ENCODE measurements at places on chromosomes 16 and 17. TPM values are rescaled to one million over a fixed set of nuclear protein-coding genes. Genes with fewer than 3 reads are reported as not detected.
A peak's percentile ranks its signal among the peaks of the same experiment; 100 is the strongest.

The SLC16A5 gene
- 11.0 TPM for total RNA-seq

The AARSD1 gene
- total RNA-seq = 43.2 TPM

The MSLN gene
- total RNA-seq = not detected

The APOBR gene
- 23.9 TPM for total RNA-seq

The CASKIN1 gene
- 1.1 TPM for total RNA-seq

The MEFV gene
- total RNA-seq = 0.23 TPM

GRCh38 chr17:68734187-68734900, 133.2 kb upstream of the FAM20A start:
- no peak for DNase-seq

- peak; percentile 51 for DNase-seq
Observed at GRCh38 chr16:16861546-16861945, 482.6 kb downstream of the NPIPA7 start.

DNA sequence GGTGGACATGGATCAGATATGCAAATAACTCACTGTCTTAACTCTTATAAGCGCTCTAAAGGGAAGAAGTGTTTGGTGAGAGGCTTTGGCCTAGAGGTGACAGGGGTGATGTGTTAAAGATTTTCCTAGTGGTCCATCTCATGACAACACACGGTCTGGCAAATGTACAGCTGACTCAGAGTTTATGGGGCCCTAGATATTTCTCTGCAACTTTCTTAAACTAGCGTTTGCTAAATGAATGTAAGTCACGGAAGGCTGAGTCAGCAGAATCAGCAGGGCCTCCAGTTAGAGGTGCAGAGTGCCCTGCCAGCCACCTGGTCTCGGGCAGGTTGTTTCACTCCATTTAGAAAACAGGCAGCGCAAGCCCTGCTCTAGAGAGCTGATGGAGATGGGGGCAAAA, 40.1 kb downstream of the CLEC16A start:
- DNase-seq = no peak

DNA sequence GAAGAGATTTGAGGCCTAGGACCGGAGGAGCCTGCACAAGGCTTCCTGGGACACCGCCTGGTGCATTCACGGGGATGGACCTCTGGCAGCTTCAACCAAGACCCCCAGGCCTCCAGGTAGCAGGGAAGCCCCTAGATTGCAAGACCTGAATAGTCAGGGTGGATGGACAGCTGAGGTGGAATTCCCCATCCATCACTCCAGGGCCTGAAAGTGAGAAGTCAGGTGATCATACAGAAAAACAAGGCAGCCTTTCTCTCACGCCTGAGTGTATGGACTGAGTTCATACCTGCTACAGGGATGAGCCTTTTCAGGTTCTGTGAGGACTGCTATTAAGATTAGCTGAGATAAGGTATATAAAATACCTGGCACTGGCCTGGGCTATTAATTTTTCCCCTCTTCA, 74.2 kb downstream of the PLXDC1 start:
- no peak for DNase-seq

DNA sequence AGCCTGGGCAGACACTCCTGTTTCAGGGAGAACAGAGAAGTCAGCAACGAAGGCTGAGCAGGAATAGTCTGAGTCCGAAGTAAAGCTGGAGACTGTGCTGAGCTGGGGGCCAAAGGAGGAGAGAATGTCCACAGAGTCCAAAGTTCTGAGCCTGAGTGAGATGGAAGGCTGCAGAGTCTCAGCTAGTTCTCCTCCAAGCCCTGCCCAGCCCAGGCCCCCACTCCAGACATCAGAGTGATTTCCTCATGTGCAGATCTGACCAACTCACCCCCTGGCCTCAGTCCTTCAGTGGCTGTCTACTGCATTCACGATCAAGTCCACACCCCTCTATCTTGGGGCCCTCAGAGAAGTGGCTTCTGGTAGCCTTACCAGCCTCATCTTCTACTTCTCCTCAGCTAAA, 21.6 kb downstream of the SLC13A5 start:
- DNase-seq = no peak

- DNase-seq = no peak
Observed at GRCh38 chr17:8015236-8015956, 13.0 kb downstream of the GUCY2D start.

- DNase-seq = peak; percentile 69
Observed at GRCh38 chr16:85055493-85056210, 28.1 kb downstream of the KIAA0513 start.

DNA sequence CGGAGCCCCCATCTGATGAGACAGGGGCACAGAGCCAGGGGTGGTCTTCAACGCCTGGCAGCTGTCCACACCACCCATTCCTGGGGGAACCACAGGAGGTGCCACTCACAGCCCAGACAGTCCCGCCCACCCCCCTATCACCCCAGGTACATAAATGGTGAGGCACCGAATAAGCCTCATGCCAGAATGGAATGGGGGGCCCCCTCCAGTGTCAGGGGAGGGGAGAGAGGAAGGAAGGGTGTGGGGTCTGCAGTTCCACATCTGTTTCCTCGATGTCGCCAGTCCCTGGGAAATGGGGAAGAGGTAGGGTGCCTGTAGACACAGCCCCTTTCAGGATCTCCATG, 1.7 kb downstream of the TMC6 start:
- DNase-seq = no peak

DNA sequence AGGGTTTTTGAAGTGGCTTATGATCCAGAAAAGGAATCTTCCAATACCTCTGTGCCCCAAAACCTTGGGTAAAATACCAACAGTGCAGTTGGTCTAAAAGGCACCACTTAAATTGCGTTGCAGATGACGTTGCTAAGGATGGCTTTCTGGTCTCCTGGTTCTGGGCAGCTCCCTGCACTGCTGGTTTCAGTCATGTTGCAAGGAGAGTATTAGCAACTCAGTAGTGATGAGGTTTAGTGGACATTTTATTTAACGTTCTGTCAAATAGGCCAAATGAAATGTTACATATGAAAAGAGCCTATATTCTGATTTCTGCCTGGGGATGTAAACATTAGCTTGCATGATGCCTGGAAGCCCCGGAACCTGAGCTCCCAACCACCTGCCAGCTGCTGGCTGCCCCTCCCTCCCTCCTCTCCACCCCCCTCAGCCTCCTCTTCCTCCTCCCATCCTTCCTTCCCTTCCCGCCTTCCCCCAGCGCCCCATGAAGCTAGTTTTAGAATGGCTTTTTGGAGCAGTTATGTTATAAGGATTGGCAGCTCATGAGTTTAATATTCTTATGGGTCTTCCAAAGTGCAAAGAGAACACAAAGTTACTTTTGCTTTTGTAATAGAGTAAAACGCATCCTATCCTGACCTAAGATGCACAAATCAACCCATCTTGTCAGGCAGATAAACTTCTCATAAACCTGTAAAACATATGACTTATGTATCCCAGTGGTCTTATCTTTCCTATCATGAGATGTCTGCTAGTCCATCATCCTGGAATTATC, 20.7 kb downstream of the CD7 start:
- DNase-seq = no peak

DNA sequence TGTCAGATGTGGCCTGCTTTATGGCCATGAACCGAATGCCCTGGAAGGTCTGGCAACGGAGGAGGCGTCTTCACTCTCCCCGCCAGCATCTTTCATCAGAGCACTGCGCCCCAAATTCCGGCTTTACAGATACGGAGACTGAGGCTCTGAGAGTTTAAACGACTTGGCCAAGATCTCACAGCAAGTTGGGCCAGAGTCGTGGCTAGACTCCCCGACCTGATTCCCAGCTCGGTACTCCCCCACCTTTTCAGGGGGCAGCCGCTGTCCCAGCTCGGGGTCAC, 1.7 kb downstream of the NGFR start:
- no peak for DNase-seq

DNA sequence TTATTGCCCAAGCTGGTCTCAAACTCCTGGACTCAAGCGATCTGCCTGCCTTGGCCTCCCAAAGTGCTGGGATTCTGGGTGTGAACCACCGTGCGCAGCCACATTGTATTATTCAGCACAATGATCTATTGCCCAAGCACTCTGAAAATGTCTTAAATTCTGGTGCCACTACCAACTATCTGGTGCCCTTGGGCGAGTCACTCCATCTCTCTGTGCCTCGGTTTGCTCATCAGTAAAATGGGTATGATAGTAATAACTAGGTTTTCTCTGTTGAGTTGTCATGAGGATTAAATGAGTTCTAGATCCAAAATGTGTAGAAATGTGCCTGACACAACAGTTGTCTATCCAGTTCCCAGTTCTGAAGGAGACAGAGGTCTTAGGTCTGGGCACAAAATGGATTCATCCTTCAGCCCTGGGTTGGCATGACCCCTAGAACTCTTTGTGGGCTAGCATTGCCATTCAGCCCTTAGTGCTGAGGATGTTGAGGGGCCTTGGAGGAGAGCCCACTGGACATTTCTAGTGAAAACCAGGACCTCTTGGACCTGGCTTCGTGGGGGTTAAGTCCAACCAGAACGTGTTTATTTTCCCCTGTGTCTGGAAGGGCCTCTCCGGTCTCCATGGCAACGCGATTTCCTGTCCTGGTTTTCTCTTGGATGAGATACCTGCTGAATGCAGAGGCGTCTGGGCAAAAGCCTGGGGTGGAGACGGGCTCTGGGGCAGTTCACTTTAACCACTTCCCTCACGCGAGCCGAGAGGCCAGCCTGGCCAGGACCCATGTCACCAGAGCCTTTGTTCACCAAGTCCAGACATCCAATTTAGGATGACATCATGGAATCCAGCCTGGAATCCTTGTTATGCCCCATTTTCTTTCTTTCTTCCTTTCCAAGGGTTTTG, 43.7 kb upstream of the TNRC6A start:
- DNase-seq = no peak

DNA sequence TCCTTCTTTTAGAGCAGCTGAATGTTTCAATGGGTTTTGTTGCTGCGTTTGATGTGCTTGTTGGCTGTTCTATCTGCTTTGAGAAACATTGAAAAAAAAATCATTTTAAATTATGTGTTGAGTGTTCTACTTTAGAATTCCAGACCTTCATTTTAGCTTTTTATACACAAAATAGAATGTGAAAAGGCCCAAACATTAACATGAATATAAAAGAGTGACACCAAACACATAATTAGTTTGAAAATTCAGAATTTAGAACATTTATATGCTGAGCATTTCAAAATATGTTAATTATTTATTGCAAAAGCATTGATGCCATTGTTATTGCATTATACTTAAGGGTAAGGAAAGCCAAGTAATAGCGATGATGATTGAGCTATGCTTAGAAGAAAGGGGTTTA, 2.9 kb downstream of the NFAT5 start:
- no peak for DNase-seq

DNA sequence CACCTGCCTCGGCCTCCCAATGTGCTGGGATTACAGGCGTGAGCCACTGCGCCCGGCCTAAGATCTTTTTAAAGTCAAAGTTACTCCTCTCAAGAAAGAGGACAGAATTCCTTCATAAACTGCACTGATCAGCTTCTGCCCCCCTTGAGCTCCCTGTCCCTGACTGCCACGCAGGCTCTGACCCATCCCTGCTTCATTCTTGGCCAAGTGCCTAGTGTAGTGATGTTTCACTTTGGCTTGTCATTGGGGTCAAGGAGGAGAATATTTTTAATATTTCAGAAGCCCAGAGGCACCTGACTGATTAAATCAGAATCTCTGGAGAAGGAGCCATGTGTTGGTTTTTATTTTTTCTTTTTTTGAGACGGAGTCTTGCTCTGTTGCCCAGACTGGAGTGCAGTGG, 9.1 kb downstream of the MRM1 start:
- no peak for DNase-seq

GRCh38 chr17:49297141-49297540, 64.9 kb downstream of the ZNF652 start:
- no peak for DNase-seq

- DNase-seq = no peak
Observed at GRCh38 chr16:65728652-65729051, 606.8 kb upstream of the CDH11 start.

- no peak for DNase-seq
Observed at GRCh38 chr17:64551461-64551860, 44.7 kb downstream of the CEP95 start.

- DNase-seq = no peak
Observed at GRCh38 chr17:48441231-48441711, 11.3 kb upstream of the SKAP1 start.

- DNase-seq = no peak
Observed at GRCh38 chr17:19986941-19987861, 9.6 kb upstream of the AKAP10 start.

DNA sequence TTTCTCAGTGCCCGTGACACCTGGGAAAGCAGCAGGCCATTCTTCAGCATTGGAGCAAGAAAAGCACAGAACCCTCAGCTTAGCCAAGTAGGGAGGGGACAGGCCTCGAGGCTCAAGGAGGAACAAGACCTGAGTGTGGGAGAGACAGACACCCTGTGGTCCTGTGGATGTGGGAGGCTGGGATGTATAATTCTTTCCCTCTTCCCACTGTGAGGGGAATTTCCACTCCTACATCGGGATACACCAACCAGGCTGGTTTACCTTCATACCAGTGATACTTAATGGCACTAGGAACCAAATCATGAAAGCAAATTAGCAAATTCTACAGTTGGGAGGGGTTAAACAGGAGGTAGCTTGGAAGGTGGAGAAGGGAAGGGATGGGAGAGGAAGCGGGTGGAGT, 41.7 kb downstream of the LYRM1 start:
- DNase-seq = no peak

GRCh38 chr17:46121165-46121764, 72.0 kb downstream of the KANSL1 start:
- DNase-seq = no peak

- peak; percentile 68 for DNase-seq
Observed at GRCh38 chr16:4328046-4328781, 12.3 kb downstream of the GLIS2 start.

DNA sequence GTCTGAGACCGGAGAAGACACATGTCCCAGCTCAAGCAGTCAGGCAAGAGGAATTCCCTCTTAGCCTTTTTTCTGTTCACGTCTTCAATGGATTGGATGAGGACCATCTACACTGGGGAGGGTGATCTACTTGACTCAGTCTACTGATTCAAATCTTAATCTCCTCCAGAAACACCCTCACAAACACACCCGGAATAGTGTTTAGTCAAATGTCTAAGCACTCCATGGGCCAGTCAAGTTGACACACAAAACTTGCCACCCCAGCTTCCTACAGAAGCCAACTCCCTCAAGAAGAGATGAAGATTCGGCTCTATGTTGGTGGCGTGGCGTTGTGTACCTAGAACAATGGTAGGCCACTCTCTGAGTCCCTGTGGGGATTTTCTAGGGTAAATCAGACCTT, 22.5 kb upstream of the NKD1 start:
- no peak for DNase-seq

- no peak for DNase-seq
Observed at GRCh38 chr17:73335591-73336407, 24.0 kb upstream of the CDC42EP4 start.

DNA sequence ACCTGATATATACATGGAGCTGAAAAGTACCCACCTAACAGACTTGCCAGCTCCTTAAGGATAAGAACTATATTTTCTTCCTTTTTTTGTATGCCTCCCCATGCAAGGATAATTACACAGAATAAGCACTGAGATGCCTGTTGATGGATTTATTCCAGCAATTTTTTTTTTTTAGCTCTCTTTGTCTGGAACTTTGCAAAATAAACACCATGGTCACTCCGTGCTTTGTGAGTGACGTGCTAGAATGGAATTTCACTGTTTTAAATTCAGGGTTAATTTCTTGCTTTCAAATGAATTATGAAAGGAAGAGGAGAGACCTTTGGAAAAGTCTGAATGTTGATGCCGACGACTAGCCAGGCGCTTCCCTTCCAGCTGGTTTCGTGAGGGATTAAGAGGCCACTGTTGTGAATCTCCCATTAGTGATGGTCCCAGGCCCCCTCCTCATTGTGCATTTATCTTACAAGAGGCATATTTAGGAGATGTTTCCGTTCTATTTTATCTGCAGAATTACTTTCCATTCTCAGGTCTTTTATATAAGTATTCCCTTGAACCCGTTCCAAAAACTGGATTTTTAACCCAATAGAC, 529.1 kb downstream of the WWOX start:
- DNase-seq = no peak

- no peak for DNase-seq
Observed at GRCh38 chr17:68318103-68318991, 27.1 kb downstream of the ARSG start.

Measured in activated naive CD8-positive, alpha-beta T cell treated with anti-CD3 and anti-CD28 coated beads, Interleukin-2, amount 10 ng/mL, durations not matched to agents 7 days and 5 days (primary cell).